ENCODE measurements at places on chromosomes 2 and 18.
A peak's percentile ranks its signal among the peaks of the same experiment; 100 is the strongest.

GRCh38 chr18:79511671-79512301 lies 116.1 kb downstream of the NFATC1 start:
- no peak for DNase-seq

- DNase-seq, result no peak
Measured at GRCh38 chr2:208937521-208937920, 486.3 kb upstream of the MAP2 start.

GRCh38 chr2:147482916-147483669 lies 361.7 kb upstream of the ACVR2A start:
- DNase-seq, result no peak

GRCh38 chr18:9951022-9951859 lies 37.4 kb downstream of the VAPA start:
- DNase-seq, result peak; percentile 32

GRCh38 chr2:160522951-160523710 lies 29.5 kb upstream of the RBMS1 start:
- no peak for DNase-seq

- no peak for DNase-seq
Measured at GRCh38 chr2:128320192-128320905, 1.7 kb upstream of the HS6ST1 start.

DNA sequence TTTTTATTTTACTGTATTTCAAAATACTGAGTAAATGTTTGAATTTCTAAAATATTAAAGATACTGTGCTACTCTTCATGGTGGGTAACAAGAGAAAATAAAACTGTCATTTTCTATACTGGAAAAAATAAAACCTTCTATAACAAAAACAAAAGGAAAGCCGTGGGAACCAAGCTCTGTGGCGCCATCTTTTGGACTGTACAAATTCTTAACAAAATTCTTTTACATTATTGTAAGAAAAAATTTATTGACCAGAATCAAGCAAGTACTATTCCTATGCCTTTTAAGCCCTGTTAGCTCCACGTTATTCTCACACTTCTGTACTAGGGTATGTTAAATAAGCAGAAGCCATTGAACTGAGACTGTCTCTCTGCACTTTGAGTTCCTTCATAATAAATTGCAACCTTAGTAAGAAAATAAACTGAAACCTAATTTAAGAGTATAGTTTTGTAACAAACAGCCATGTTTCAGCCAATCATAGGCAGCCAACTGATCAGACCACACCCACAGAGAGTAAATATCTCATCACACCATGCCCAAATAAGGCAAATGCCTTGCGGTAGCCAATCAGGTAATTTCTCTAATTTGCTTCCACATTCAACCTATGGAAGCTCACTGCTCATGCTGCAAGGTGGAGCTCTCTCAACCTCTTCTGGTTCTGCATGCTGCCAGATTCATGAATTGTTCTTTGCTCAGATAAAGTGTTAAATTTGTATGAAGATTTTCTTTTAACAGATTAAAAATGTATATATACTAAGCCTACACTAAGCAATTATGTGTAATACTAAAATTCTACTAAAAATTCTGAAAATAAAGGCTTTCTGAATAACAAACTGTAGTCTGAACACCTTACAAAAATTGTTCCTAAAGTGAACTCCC lies 42.2 kb downstream of the HIBCH start:
- peak; percentile 11 for DNase-seq

GRCh38 chr2:231041061-231041689 lies 3.9 kb downstream of the C2orf72 start:
- DNase-seq, result no peak

DNA sequence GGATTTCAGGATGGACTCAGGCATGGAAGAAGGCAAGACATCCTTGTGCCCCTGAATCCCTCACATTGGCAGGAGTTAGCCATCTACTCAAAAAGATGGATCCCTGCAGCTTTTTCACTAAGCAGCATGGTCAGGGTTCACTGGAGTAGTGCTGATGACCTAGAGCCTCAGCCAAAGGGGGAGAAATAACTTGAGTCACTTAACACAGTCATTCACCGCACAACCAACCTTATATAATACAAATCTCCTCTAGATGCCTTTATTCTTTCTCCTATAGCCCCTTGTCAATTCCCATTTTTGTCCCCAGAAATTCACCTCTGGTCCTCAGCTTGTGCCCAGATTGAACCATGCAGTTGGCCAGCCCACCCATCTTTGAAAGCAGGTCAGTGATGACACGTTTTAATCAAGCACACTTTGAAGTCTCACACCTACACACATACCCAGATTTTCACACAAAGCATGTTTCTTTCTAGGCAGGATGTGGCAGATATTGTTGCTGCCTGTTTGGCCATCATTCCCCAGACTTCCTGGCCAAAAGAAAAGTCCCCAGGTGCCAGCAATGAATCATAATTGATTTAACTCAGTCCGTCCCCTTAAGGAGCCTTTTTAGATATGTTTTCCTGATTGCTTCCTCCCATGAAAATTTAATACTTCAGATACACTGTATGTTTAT lies 84.2 kb downstream of the LBH start:
- peak; percentile 48 for DNase-seq

DNA sequence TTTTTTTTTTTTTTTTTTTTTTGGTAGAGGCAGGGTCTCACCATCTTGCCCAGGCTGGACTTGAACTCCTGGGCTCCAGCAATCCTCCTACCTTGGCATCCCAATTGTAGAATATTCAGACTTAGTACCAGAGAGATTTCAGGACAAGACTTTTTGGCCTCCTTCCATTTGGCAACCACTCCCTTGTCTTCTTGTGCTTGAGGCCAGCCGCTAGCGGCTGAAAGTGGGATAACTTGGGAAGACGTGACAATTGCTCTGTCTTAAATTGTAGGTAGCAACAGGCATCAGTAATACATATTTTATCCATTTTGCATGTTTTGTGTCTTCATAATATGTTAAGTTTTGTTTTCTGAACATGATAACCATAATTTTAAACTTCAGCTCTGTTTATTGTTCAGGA lies 53.3 kb upstream of the TTN start:
- no peak for DNase-seq

DNA sequence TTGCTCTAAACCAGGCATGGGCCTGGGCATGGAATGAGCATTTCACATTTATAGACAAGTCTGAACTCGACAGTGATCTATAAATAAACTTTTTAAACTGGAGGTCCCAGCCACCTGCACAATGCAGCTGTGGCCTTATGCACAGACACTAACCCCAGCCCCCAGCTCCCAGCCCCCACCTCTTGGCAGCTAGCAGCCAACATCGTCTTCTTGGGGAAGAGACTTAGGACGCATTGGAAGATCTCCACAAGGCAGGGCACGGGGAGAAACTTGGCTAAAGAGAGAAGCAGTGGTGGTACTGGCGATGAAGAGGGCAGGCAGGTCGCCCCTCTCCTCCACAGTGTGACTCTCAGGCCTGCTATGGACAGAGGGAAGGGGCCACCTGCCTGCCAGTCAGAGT lies 213.2 kb downstream of the ANAPC1 start:
- DNase-seq, result no peak

GRCh38 chr2:222232839-222233238 lies 66.0 kb downstream of the PAX3 start:
- no peak for DNase-seq

- no peak for DNase-seq
Measured at GRCh38 chr2:172350839-172351479, 76.4 kb upstream of the ITGA6 start.

- peak; percentile 85 for DNase-seq
Measured at GRCh38 chr2:10444463-10444862, 3.7 kb downstream of the ODC1 start.

GRCh38 chr2:150357770-150358467 lies 129.5 kb downstream of the RND3 start:
- DNase-seq, result no peak

- DNase-seq, result no peak
Measured at GRCh38 chr18:45712061-45712460, 11.9 kb upstream of the SLC14A1 start.

- DNase-seq, result no peak
Measured at GRCh38 chr2:190170673-190171072, 108.1 kb upstream of the MSTN start.

DNA sequence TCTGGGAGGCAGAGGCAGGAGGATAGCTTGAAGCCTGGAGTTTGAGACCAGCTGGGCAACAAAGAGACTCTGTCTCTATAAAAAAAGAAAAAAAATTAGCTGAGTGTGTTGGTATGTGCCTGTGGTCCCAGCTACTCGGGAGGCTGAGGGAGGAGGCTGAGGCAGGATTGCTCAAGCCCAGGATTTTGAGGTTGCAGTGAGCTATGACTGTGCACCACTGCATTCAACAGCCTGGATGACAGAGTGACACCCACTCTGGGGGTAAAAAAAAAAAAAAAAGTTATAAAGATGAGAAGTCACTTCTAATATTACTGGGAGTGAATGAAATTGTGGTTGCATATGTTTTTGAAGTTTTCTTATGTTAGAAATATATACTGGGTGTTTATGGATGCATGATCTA lies 71.6 kb downstream of the C2orf74 start:
- peak; percentile 40 for DNase-seq

DNA sequence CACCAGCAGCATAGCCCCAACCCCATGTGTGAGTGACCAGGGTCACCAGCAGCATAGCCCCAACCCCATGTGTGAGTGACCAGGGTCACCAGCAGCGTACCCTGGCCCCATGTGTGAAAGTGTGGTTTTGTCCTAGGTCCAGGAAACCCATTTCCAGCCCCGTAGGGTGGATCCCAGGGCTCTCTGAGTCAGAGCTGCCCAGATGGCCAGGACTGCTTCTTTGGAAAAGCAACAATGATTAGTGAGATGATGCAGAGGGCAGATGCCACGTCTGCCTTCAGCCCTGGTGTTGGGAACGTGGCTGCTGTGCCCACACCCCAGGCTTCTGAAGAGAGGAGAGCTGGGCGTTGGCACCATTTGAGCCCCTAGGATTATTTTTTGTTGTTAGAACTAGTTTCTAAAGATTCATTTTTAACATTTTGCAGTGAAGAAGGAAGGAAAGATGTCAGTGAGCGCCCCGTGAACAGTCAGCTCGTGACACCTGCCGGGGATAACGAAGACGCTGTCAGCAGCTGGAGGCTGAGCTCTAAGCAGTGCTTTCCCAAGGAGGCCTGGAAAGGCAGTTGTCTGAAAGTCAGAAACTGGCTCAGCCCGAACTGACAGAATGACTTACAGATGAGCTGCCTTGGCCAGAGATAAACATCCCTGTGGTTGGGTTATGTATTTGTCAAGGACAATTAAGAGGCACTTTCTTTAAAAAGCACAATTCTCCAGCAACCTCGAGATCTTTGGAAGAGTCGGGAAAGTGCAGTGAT lies 32.1 kb upstream of the KCNG2 start:
- DNase-seq, result no peak

DNA sequence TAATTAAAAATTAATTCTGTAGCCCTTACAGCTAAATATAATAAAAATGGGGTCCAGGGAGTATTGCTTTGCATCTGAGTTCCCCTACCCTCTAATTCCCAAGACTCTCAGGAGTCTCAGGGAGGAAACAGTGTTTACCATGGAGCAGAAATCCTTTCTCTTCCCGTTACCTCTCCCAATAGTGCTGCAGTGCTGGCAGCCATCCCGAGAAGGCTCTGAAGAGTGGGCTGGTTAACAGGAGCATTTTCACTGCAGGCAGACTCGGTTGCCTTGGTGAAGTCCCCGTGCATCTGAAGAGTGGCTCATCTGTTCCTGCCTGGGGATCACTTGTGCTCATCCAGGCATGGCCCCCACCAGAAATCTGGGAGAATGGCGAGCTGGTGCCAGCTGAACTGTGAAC lies 41.8 kb upstream of the TMEM178A start:
- DNase-seq, result no peak

DNA sequence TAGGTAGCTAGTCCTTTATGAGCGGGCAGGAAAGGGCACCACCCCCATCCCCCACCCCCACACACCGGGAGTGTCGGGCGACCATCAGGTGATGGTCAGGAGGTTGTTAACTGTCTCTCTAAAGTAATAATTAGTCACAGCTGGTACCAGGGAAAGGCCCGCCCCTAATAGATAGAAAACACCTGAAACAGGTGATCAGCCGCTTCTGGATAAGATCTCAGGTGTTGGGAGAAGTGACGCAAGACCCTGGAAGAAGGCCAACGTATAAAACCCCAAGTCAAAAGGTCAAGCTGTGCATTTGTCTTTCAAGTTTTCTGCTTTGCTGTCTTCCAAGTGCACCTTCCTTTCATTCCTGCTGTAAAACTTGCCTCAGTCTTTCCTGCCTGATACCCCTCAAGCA lies 59.6 kb upstream of the LINC00305 start:
- no peak for DNase-seq

DNA sequence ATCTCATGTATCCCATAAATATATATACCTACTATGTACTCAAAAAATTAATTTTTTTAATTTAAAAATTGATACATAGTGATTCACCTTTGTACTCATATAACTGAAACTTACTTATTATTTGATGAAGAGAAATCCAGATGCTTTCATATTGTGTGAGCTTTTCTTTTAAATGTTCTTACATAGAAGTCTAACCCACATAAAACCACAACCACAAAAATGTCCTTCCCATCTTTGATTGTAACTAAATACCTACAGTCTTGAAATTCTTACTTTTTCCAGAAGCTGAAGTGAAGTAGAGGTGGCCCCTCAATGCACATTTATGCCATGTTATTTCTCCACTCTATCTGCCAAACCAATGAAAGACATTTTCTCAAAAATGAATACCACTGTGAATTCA lies 117.9 kb upstream of the COL5A2 start:
- DNase-seq, result no peak

DNA sequence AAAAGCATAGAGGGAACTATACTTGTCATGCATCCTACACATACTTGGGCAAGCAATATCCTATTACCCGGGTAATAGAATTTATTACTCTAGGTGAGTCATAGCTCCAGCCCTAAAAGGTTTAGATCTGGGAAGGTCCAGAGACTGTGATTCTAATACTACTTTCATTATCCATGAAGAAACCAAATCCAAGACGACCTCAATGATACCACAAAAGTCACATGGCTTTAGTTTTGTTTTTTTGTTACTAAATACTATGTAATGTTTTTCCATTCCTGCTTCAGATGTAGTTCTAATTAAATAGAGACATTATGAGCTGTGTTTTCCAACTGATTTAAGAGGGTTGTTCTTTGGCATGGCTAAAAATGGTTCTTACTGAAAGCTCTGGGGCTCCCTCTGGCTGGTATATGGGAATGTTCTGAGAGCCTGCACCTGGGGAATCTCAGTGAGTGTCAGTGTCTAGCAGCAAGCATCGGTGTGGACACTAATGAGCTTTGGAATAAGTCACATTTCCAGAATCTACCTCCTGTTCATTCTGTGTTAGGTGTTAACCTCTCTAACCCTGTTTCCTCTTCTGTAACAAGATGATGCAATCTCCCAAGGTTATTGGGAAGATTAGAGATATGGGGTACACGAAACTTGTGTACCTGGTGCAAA lies 20.5 kb upstream of the IL1RL2 start:
- no peak for DNase-seq

DNA sequence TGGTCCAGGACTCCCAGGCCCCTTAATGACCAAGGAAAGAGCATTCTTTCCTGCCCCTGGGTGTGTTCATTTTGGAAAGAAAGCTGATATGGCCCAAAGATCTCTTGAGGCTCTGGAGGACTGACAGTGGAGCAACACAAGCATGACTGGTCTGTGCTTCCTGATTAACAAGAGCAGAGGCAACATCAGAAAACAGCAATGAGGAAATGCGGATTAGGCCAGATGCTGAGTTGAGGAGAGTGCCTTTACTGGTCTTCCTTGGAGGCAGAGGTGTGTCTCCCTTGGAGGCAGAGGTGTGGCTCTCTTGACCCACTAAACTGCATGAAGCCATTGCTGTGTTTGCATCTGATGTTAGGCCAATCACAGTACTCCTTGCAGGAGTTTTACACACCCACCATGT lies 19.9 kb downstream of the IL36B start:
- DNase-seq, result no peak
